ENCODE measurements at places on chromosomes 3 and 15.

DNA sequence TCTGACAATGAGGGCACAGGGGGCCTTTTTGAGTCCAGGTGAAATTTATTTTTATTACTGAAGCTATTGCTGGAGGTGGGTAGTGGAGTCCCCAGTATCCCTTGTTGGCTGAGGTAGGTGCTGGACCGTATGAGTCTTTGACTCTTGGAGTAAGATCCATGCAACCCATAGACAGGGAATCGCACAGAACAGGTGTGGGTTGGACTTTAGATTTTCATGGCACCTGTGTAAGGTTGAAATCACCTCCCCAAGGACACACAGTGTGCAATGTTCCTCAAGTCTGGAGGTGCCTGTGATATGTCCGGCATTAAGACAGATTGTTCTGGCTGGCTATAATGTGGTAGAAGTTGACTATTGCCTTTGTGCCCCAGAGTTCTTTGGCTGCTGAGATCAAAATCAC lies 23.5 kb downstream of the MKRN3 start:
- DNase-seq, result no peak

DNA sequence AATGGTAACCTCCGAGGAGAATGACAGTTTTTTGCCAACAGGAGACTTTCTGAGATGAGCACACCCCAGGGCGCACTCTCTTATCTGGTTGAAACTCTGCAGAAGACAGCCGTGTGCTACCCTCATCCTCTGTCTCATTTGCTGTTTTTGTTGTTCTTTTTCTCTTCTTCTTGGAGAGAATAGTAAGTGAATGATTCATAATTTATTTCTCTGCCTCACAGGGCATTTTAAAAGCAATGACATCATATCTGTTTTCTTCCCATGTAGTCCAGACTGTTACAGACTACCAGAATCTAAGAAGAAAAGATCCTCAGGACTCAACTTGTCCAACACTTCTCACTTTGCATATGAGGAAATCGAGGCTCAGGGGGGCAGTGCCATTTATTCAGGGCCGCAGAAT lies 771.1 kb upstream of the GRM7 start:
- DNase-seq, result no peak

DNA sequence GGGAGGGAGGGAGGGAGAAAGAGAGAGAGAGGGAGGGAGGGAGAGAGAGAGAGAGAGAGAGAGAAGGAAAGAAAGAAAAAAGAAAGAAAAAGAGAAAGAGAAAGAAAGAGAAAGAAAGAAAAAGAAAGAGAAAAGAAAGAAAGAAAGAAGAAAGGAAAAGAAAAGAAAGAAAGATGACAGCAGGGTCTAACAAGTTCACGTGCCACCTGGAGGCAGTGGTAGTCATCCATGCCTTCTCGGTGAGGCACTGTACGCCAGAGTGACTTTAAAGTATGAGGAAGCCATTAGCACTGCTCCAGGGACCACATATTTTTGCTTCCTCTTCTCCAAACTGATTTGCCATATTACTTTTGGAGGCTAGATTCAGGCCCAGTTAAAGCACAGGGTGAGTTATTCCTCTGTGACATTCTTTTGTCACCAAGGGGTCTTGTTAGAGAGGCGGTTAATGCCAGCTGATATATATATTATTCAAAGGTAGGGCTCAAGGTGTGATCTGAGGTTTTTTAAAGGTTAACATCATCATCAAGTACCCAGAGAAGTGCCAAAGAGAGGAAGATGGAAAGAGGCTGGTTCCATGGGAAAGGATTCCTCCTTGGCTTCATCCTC lies at the start of gene HTR3D:
HTR3D (plus strand) TSS at position 556 of the 606 bp plus-strand sequence; CDS start at position 556, 0 bp downstream.
- no peak for DNase-seq

DNA sequence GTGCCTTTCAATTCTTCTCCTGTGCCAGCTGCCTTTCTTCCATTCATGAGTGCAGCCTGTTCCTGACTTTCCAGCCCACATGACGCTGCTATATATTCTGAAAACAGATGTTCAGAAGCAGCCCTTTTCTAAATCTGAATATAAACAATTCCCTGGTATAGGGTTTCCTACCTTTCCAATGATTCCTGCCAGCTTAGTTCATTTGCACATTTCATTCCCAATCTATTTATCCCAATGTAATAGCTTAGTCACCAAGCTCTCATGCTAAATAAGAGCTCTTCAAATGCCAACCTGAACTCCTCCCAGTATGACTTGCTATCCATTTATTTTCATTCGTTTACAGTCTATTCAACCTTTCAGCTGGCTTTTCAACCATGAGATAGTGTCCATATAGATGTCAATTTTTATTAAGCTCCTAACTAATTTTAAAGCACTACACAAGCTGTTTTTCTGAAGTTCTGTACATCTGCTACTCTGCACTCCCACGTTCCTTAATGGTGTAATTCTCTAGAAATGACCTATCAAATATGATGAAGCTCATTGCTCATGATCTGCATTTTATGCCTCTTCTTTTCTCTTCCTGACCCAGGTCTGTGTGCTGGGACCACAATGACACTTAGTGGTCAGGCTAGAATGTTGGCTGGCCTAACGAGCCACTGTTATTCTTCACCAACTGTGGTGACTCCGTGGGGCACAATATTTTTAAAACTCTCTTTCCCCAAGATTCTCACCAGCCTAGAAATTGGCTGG lies 605.0 kb upstream of the TBL1XR1 start:
- DNase-seq, result no peak

- DNase-seq, result no peak
Observed at GRCh38 chr15:101009176-101009575, 90.0 kb downstream of the LRRK1 start.

GRCh38 chr3:98555025-98555379 lies 23.2 kb downstream of the GPR15 start:
- no peak for DNase-seq

All from cortex of kidney (tissue), 1 donor.